ENCODE measurements at places on chromosomes 2 and 18.
A peak's percentile ranks its signal among the peaks of the same experiment; 100 is the strongest.

DNA sequence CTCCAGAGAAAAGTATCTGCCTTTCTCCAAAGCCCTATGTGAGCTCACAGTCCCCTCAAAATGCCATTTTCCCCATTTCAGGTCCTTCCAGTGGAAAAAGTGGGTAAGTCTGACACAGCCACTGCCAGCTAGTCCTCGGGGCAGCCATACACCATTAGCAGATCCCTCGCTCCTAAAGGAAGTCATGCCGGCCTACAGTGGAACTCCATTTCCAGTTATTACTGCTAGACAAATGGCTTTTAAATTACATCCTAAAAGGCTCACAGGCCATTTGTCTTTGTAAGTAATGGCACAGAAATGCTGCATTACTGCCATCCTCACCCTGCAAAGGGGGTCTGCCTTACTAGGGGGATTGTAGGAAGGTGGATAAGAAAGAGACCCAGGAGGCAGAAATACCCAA, 259.4 kb upstream of the SIX2 start:
- no peaks in the 10 kb centered on the region for H3K36me3 ChIP-seq
- no peaks in the 10 kb centered on the region for H3K27me3 ChIP-seq
- no peak overlapping the region for H3K27ac ChIP-seq
- H3K4me3 ChIP-seq = no peak overlapping the region

- H3K4me1 ChIP-seq = no peaks in the 10 kb centered on the region
- peaks cover 2% of the 10 kb centered on the region for H3K36me3 ChIP-seq
- no peak overlapping the region for H3K4me3 ChIP-seq
- H3K27me3 ChIP-seq = no peaks in the 10 kb centered on the region
- DNase-seq = no peak
- H3K27ac ChIP-seq = no peak overlapping the region
Measured at GRCh38 chr2:203404996-203405395, 76.8 kb downstream of the ABI2 start.

- no peaks in the 10 kb centered on the region for H3K4me1 ChIP-seq
- H3K27me3 ChIP-seq = no peaks in the 10 kb centered on the region
- H3K36me3 ChIP-seq = no peaks in the 10 kb centered on the region
- H3K4me3 ChIP-seq = no peak overlapping the region
- no peak overlapping the region for H3K27ac ChIP-seq
Measured at GRCh38 chr2:189285349-189285748, 105.8 kb upstream of the COL5A2 start.

GRCh38 chr2:66547118-66547517, 112.2 kb downstream of the MEIS1 start:
- DNase-seq = no peak
- no peaks in the 10 kb centered on the region for H3K36me3 ChIP-seq
- H3K4me1 ChIP-seq = no peaks in the 10 kb centered on the region

DNA sequence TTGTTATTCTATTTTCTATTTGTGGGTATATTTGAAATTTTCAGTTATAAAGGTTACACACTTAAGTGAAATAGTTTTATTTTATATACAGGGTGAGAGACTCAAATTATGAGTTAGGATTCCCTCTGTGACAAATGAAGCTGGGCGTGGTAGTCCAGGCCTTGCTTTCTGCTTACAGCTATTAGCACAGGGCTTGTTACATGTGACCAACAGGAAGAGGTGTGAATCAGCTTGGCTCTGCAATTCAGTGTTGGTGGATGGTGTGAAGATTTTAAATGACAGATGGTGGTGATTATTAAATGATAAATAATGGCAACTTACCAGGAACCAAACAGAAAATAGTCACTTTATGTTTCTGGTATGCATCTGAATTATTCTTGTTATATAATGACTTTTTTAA, 64.4 kb upstream of the NOSTRIN start:
- DNase-seq = peak; percentile 76
- H3K4me1 ChIP-seq = no peaks in the 10 kb centered on the region

GRCh38 chr2:119062652-119063051, 95.9 kb downstream of the C1QL2 start:
- no peaks in the 10 kb centered on the region for H3K4me1 ChIP-seq
- H3K4me3 ChIP-seq = no peak overlapping the region
- no peaks in the 10 kb centered on the region for H3K27me3 ChIP-seq
- no peak overlapping the region for H3K27ac ChIP-seq
- no peak for DNase-seq
- H3K36me3 ChIP-seq = no peaks in the 10 kb centered on the region

DNA sequence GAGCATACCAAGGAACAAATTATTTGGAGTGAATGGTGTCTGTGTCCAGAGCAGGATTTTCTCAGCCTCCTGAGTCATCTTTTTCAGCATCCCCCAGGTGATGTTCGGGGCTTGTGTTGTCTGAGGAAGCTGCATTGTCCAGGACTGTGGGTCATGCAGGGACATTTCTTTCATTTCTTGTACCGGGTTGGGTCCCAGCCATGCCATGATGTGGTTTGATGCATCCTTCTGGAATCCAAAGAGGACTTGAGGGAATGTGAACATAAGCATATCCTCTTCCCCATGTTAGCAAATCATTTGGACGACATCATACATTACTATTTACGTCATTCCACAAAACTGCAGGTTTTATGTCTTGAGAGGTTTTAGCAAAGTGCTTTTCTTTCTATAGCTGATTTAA, 797.8 kb downstream of the CCDC85A start:
- H3K27me3 ChIP-seq = no peaks in the 10 kb centered on the region
- DNase-seq = no peak
- no peak overlapping the region for H3K27ac ChIP-seq
- no peaks in the 10 kb centered on the region for H3K4me1 ChIP-seq
- no peaks in the 10 kb centered on the region for H3K36me3 ChIP-seq

GRCh38 chr2:207937253-207937652, 88.1 kb downstream of the PLEKHM3 start:
- no peak overlapping the region for H3K4me3 ChIP-seq
- no peak for DNase-seq
- no peak overlapping the region for H3K27ac ChIP-seq
- H3K27me3 ChIP-seq = no peaks in the 10 kb centered on the region
- H3K4me1 ChIP-seq = no peaks in the 10 kb centered on the region
- no peaks in the 10 kb centered on the region for H3K36me3 ChIP-seq

DNA sequence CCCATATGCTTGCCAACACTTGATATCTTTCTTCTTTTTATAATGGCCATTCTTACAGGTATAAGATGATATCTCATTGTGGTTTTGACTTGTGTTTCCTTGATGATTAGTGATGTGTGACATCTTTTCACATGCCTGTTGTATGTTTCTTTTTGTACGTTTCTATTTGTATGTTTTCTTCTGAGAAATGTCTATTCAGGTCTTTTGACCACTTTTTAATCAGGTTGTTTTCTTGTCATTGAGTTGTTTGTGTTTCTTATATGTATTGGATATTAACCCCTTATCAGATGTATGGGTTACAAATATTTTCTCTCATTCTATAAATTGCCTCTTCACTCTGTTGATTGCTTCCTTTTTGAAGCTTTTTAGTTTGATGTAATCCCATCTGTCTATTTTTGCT, 42.4 kb downstream of the ABCB11 start:
- H3K27me3 ChIP-seq = no peaks in the 10 kb centered on the region
- DNase-seq = no peak
- H3K4me1 ChIP-seq = peaks cover 2% of the 10 kb centered on the region
- H3K4me3 ChIP-seq = no peak overlapping the region

- no peaks in the 10 kb centered on the region for H3K27me3 ChIP-seq
- no peaks in the 10 kb centered on the region for H3K36me3 ChIP-seq
- no peaks in the 10 kb centered on the region for H3K4me1 ChIP-seq
- no peak overlapping the region for H3K27ac ChIP-seq
Measured at GRCh38 chr2:85017411-85018048, 46.6 kb downstream of the KCMF1 start.

DNA sequence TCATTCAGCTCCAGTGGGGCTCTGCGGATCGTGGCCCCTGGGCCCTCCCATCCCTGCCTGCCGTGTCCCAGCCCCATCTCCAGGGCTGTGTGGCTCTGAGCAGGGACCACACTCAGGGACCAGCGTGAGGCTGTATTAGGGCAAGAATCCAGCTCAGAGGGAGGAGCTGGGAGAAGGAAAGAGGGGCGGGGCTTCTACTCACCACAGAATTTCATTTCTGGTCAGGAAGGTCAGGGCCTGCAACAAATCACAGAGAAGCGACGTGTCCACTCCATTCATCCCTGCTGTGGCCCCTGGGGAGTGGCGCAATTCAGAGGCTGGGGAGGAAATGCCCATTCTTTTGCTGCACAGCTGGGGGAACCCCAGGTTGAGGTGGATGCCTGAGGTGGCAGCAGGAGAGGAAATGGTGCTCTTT, 828 bp downstream of the CIB4 start:
- no peaks in the 10 kb centered on the region for H3K36me3 ChIP-seq
- no peak overlapping the region for H3K4me3 ChIP-seq
- peaks cover 3% of the 10 kb centered on the region for H3K4me1 ChIP-seq
- DNase-seq = no peak
- H3K27ac ChIP-seq = no peak overlapping the region

DNA sequence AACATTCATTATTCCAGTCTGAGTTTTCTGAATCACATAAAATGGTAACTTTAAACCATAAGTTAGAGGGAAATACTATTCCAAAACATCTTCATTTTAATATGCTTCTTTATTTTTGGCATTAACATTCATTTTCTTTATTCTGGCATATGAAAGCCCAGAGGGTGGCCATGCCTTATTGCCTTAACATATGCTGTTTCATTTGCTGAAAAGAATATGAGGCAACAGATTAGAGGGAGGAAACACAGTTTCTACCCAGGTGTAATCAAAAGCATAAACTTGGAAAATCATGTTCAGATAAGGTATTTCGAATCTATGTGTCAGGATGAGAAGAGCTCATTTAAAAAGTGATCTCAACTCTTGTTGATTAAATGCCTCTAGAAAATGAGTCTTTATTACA, 379.9 kb upstream of the DSEL start:
- H3K36me3 ChIP-seq = no peaks in the 10 kb centered on the region
- H3K27me3 ChIP-seq = no peaks in the 10 kb centered on the region
- DNase-seq = no peak
- H3K4me3 ChIP-seq = no peak overlapping the region
- H3K27ac ChIP-seq = no peak overlapping the region
- H3K4me1 ChIP-seq = no peaks in the 10 kb centered on the region

DNA sequence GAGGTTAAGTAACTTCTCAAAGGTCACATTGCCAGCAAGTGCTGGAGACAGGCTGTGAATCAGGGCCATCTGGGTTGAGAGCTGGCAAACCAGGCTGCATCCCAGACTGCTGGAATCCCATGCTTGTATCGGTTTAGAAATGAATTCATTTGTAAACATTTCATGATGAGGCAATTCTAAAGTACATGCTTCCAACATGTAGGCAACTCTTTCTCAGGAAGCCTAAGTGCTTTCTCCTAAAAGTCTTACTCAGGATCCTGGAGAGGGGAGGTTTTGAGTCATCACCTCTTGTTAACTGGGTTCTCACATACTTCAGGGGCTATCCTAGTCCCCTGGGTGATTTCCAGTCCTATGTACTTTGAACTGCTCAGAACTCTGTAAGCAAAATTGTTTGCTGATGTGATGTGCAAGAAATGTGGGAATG, 416.5 kb downstream of the MEIS1 start:
- H3K4me3 ChIP-seq = no peak overlapping the region
- H3K36me3 ChIP-seq = no peaks in the 10 kb centered on the region
- no peaks in the 10 kb centered on the region for H3K27me3 ChIP-seq
- H3K27ac ChIP-seq = no peak overlapping the region
- peaks cover 2% of the 10 kb centered on the region for H3K4me1 ChIP-seq
- no peak for DNase-seq

- DNase-seq = no peak
- H3K4me1 ChIP-seq = no peaks in the 10 kb centered on the region
- no peak overlapping the region for H3K27ac ChIP-seq
- no peak overlapping the region for H3K4me3 ChIP-seq
- H3K36me3 ChIP-seq = no peaks in the 10 kb centered on the region
Measured at GRCh38 chr2:31811482-31811881, 199.3 kb downstream of the MEMO1 start.

DNA sequence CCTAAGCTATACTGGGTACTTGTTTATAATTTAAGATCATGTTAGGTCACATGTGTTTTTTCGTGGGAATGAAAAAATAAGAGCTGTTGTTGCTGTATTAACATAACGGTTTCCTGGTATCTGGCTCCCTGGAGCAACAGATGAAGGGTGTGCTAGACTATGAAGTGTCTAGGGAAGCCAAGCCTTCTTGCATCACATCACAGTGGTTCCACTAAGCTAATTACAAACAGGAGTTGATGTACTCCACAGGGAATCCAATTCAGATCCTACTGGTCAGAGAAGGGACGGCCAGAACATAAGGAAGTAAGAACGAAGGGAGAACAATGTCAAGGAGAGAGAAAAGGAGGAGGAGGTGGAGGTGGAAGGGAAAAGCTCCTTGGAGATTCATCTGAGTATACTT, 193.0 kb upstream of the CYP26B1 start:
- no peak overlapping the region for H3K4me3 ChIP-seq
- peak; percentile 40 for DNase-seq
- H3K27me3 ChIP-seq = no peaks in the 10 kb centered on the region
- H3K27ac ChIP-seq = no peak overlapping the region

DNA sequence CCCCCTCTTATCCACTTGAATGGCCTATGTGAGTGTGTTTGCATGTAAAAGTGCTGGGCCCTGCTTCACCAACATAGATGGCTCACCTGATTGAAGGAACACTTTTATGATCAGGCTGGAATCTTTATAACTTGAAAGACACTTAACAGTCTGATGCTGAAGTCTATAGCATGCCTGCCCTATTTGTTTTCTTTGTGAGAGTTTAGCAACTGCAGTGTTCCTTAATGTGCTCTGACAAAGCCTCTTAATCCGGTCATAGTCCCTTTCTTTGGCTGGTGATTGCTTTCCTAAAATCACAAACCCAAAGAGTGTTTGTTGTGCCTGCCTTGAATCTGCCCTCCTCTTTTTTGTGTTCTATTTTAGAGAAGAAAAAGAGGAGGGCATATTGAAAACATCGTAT, 1382.8 kb upstream of the CELF4 start:
- no peak overlapping the region for H3K4me3 ChIP-seq
- H3K4me1 ChIP-seq = no peaks in the 10 kb centered on the region
- H3K36me3 ChIP-seq = no peaks in the 10 kb centered on the region
- H3K27me3 ChIP-seq = no peaks in the 10 kb centered on the region
- no peak overlapping the region for H3K27ac ChIP-seq
- DNase-seq = no peak

- no peak for DNase-seq
- H3K27me3 ChIP-seq = no peaks in the 10 kb centered on the region
Measured at GRCh38 chr2:28271231-28271918, 121.3 kb upstream of the FOSL2 start.

DNA sequence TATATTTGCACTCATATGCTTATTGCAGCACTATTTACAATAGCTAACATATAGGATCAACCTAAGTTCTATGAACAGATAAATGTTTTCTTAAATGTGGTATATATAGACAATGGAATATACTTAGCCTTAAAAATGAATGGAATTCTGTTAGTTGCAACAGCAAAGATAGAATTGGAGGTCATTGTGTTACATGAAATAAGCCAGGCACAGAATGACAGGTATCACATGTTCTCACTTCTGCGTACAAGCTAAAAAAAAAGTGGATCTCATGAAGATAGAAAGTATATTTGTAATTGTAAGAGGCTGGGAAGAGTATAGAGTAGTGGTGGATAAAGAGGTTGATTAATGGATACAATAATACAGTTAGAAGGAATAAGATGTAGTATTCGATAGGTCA, 255.5 kb upstream of the SETBP1 start:
- no peaks in the 10 kb centered on the region for H3K27me3 ChIP-seq
- H3K4me3 ChIP-seq = no peak overlapping the region
- H3K4me1 ChIP-seq = no peaks in the 10 kb centered on the region

Measured in mesendoderm (in vitro differentiated cells).